T-helper 2 cell treated with Interferon-gamma antibody and Interleukin-4, amounts not matched to agents 5 μg/mL and 100 μg/mL, for 36 hours (primary cell): ENCODE measurements at places on chromosomes 1 and 21.

DNA sequence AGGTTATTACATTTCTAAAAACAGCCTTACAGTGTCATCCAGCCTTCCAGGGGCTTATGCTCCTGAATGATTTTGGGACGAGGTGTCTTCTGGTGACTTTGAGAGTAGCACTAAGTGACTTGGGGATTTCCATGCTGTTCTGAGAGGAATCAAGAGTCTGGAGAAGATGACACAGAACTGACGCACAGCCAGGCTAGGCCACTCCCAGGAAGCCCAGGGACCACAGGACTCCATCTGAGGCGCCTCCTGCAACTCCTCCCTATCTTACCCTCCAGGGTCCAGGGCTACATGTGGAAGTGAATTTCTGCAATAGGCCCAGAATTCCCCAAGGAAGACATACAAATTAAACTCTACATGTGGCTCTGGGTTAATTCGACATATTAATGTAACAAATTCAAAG, 92.5 kb downstream of the SLC25A24 start:
- peaks cover 2% of the 10 kb centered on the region for H3K4me1 ChIP-seq
- peaks cover 3% of the 10 kb centered on the region for H3K27me3 ChIP-seq
- no peak overlapping the region for H3K4me3 ChIP-seq

- H3K27me3 ChIP-seq: no peaks in the 10 kb centered on the region
- no peak for DNase-seq
- no peaks in the 10 kb centered on the region for H3K4me1 ChIP-seq
- no peak overlapping the region for H3K27ac ChIP-seq
- no peaks in the 10 kb centered on the region for H3K36me3 ChIP-seq
These were observed 215.8 kb upstream of the GREM2 start for GRCh38 chr1:240827786-240828185.

DNA sequence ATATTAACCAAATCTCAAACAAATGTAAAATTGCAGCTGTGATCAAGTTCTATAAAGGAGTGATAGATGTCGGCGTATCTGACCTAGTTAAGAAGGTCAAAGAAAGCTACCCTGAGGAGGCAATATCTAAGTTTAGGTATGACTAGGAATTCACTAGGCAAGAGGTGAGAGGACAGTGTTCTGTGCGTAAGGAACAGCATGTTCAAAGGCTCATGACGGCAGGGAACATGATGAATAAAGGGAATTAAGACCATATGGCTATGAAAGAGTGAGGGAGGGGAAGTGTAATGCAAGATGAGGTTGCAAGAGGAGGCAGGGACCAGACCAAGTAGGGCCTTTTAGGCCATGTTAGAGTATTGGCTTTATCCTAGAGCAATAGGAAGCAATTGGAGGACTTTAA, 8.6 kb downstream of the LIX1L start:
- no peak for DNase-seq
- peaks cover 28% of the 10 kb centered on the region for H3K4me1 ChIP-seq
- no peaks in the 10 kb centered on the region for H3K27me3 ChIP-seq
- peaks cover 22% of the 10 kb centered on the region for H3K36me3 ChIP-seq
- H3K4me3 ChIP-seq: no peak overlapping the region

DNA sequence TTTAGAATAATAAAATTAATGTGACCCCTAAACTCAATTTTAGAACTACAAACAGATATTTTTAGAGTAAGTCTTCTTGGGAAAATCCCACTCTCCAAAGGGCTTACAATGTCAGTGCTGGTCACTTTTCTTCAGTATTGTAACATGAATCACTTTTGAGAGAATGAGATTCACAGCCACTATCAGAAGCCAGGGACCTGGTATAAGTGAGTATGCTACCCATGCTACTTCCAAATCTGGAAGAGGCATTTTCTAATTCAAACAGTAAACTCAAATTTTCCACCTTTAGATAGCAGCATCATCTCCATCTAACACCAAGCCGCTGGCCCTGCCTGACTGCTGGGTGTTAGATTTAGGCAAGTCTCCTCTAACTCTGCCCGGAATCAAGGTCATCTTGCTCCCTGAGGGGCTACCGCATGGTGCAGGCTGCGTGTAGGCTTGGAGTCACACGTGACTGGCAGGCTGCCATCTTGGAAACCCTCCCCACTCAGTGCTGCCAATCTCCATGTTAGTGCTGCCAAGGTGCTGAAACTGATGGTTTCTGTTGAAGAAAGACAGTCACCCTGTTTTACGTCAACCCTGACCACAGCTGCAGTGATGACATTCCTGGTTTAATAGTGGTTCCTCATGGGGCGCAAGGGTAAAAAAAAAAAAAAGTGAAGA, 882.9 kb upstream of the B3GALT2 start:
- no peak overlapping the region for H3K4me3 ChIP-seq
- no peaks in the 10 kb centered on the region for H3K4me1 ChIP-seq
- DNase-seq: no peak
- no peaks in the 10 kb centered on the region for H3K36me3 ChIP-seq
- H3K27me3 ChIP-seq: no peaks in the 10 kb centered on the region

- H3K4me3 ChIP-seq: no peak overlapping the region
- no peak for DNase-seq
- H3K27ac ChIP-seq: no peak overlapping the region
These were observed 37.7 kb upstream of the NID1 start for GRCh38 chr1:236102611-236103010.

DNA sequence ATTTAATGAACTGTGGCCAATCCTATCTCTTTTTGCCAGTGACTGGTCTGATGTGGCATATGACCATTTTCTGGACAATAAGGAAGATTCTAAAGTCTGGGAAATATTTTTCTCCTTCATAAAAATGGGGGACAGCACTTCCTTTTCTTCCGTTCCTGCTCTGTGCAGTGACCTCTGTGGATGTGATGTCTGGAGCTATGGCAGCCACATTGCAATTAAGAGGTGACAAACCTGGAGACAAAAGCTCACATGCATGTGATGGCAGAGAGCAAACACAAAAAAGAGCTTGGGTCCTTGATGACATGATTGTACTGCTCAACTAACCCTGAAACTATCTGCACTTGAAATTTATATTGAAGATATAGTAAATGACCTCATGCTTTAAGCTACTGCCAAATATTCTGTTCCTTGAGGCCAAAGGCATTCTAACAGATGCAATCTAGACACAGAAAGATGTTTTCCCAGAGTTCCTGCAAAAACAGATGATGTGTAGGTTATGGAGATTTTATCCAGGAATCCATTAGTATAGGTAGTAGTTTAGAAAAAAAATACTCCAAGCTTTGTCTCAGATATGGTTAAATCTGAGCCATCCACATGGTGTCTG, 2.2 kb upstream of the MAGI3 start:
- DNase-seq: no peak
- peaks cover 36% of the 10 kb centered on the region for H3K27me3 ChIP-seq
- H3K36me3 ChIP-seq: no peaks in the 10 kb centered on the region
- H3K27ac ChIP-seq: no peak overlapping the region

- H3K36me3 ChIP-seq: no peaks in the 10 kb centered on the region
- no peak overlapping the region for H3K4me3 ChIP-seq
- peak; percentile 26 for DNase-seq
- no peaks in the 10 kb centered on the region for H3K4me1 ChIP-seq
These were observed 87.9 kb upstream of the PAPPA2 start for GRCh38 chr1:176374967-176375569.

DNA sequence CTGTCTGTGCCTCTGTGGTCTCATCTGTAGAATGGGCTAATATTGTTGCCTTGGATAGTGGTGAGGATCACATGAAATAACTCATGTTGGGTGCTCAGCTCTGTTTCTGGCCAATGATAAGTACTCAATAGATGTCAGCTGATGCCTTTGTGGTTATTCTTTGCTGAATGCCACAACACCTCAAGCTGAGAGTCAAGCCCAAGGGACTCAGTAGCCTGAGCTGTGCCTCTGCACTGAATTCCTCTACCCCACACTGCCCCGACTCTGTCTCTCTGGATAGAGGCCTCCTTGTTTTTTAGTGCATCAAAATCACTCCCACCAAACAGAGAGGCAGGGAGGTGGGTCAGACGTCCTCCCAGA, 196.1 kb upstream of the VAMP3 start:
- H3K4me1 ChIP-seq: no peaks in the 10 kb centered on the region
- H3K4me3 ChIP-seq: no peak overlapping the region
- no peaks in the 10 kb centered on the region for H3K27me3 ChIP-seq

- H3K4me3 ChIP-seq: no peak overlapping the region
- H3K4me1 ChIP-seq: no peaks in the 10 kb centered on the region
- H3K36me3 ChIP-seq: no peaks in the 10 kb centered on the region
- no peaks in the 10 kb centered on the region for H3K27me3 ChIP-seq
These were observed 118.5 kb downstream of the UCK2 start for GRCh38 chr1:165945911-165946310.

DNA sequence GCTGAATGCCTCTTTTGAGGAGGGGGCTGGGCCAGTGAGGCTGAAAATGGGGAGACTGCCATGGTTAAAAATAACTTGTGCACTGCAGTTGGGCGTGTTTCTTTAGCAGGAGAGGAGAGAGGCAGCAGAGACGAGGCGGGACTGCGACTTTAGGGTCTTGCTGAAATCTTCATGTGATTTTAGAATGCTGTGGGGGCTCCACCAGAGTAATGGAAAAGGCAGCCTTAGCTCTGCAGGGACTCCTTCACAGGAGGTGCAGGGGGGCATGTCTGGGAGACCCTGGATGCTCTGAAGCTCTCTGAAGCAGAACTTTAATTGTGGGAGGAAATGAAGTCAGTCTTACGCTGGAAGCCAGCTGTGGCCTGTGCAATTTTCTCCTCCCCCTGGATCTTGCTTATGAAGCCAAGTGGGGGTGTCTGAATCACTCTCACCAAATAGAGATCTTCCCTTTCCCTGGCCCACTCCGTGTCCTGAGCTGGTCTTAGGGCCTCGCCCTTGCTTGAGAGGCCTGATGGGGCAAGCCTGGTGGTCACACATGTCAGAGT, 60.8 kb downstream of the NDUFS5 start:
- peaks cover 37% of the 10 kb centered on the region for H3K27me3 ChIP-seq
- H3K4me1 ChIP-seq: peaks cover 3% of the 10 kb centered on the region
- H3K36me3 ChIP-seq: no peaks in the 10 kb centered on the region
- H3K27ac ChIP-seq: no peak overlapping the region
- DNase-seq: no peak

GRCh38 chr1:100234432-100234831, 15.2 kb downstream of the DBT start:
- H3K4me3 ChIP-seq: no peak overlapping the region
- no peaks in the 10 kb centered on the region for H3K4me1 ChIP-seq
- no peaks in the 10 kb centered on the region for H3K27me3 ChIP-seq
- DNase-seq: no peak
- H3K27ac ChIP-seq: no peak overlapping the region

DNA sequence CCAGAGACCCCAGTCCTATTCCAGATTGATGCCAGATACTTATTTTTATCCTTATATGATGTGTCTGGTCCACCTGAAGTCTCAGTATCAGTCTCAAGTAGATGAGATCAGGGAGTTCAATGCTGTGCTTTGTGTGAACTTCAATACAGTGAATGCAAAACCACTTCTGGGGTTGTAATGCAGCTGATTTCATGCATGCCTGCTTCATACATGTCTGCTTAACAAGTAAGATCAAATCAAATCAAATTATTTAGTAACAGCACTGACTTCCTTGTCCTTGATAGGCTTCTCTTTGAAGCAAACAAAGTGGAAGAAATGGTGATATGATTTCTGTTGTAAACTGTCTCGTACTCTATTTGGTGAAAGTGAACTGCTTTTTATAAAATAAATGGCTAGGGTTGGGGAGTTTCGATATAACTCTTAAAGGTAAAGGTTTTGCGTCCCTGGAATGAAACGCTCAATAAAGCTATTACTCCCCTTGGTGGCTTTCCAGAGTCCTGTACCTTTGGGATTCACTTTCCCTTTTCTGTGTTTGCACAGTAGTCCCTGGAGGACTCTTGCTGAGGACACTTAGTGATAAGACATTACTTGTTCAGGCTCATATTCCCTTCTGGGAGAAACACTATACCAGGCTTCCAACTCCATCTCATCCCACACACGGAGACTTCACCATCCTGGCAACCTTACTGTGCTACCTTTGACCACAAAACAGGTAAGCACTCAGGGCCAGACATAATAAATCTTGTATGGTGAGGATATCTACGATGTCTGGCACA, 59.3 kb downstream of the FH start:
- no peaks in the 10 kb centered on the region for H3K4me1 ChIP-seq
- DNase-seq: no peak
- H3K36me3 ChIP-seq: no peaks in the 10 kb centered on the region
- H3K27ac ChIP-seq: no peak overlapping the region

DNA sequence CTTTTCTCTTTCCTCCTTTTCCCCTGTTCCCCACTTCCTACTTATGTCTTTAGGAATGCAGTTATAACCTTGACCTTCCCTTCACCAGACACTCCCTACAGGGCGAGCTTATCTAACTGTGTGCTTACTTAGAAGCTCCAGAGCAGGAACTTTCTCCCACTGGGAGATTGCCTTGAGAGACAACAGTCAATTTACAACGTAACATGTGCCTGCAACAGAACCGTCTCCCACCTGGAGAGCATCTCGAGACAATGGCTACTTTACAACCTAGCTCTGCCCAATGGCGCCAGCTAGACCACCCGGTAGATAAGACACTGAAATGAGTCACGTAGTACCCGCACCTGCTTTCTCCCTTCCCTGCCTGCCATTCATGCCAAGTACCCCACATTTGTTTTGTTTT, 16.7 kb downstream of the HMGN1 start:
- no peak for DNase-seq
- no peak overlapping the region for H3K27ac ChIP-seq
- peaks cover 3% of the 10 kb centered on the region for H3K27me3 ChIP-seq
- H3K4me3 ChIP-seq: no peak overlapping the region
- no peaks in the 10 kb centered on the region for H3K36me3 ChIP-seq

DNA sequence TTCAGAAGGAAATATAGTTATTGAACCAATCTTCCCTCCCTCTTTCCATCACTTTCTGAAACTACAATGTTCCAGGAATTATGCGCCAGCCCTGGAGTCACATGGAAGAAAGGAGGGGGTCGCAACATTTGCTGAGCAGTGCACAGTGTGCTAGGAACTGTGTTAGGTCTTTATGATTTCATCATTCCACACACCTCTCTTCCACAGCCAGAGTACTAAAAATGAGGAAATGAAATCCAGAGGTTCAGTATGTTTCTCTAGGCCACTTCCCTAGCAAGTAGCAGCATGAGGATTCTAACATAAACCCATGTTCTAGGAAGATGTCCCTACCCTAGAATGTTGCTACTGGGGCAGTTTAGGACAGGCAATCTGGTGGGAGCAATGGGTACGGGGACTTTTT, 158.1 kb downstream of the SLC45A1 start:
- H3K27me3 ChIP-seq: no peaks in the 10 kb centered on the region
- no peak for DNase-seq
- H3K4me3 ChIP-seq: no peak overlapping the region
- H3K36me3 ChIP-seq: peaks cover 18% of the 10 kb centered on the region

DNA sequence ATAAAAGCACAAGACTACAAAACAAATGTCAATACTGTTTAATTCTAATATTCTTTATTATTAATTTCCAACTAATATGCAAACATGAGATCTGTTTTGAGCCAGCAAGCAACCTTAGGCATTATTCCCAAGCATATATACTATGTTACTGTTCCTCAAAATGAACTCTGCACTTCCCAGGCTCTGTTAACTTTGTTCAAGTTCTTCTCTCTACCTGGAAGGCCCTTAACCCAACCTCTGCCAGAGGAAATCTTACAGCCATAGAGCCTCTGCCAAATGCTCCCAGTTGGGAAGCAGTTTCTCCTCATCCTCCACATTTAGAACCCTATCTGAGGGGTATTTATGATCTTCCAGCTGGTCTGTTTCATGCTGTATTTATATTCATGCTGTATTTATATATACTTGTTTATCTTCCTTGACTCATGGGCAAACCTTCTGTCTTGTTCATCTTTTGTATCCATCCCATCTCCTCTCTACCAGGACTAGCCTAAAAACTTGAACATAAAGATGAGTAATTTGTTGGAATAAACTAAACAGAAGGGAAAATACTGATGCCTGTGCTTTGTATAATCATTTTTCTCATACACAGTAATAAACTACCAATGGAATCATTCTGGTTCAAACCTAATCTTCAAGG, 5.3 kb downstream of the IVNS1ABP start:
- H3K4me1 ChIP-seq: peaks cover 48% of the 10 kb centered on the region
- H3K36me3 ChIP-seq: peaks cover 59% of the 10 kb centered on the region
- no peaks in the 10 kb centered on the region for H3K27me3 ChIP-seq
- no peak for DNase-seq
